Activated CD4-positive, alpha-beta T cell treated with anti-CD3 and anti-CD28 coated beads, Interleukin-2, Interleukin-4, amounts not matched to agents 100 ng/mL and 50 ng/mL, durations not matched to agents 16 hours and 8 hours (primary cell): ENCODE measurements at places on chromosomes 4 and X.

- DNase-seq = no peak
These were observed 562.2 kb upstream of the SLIT2 start for GRCh38 chr4:19689511-19689910.

- DNase-seq = no peak
These were observed 552 bp upstream of the AFF1 start for GRCh38 chr4:86934147-86934770.

- DNase-seq = no peak
These were observed 173.0 kb upstream of the HAND2 start for GRCh38 chr4:173703021-173703420.

- no peak for DNase-seq
These were observed 23.0 kb downstream of the SNX25 start for GRCh38 chr4:185232370-185232769.

GRCh38 chrX:133538148-133538547 lies 122.9 kb upstream of the GPC4 start:
- no peak for DNase-seq

GRCh38 chrX:34638116-34638515 lies 19.0 kb downstream of the TMEM47 start:
- peak; percentile 18 for DNase-seq

GRCh38 chrX:75625232-75625631 lies 102.4 kb upstream of the ZDHHC15 start:
- no peak for DNase-seq

GRCh38 chr4:101018836-101019235 lies 328.5 kb downstream of the PPP3CA start:
- peak; percentile 40 for DNase-seq

GRCh38 chrX:19334945-19335626 lies 8.6 kb upstream of the PDHA1 start:
- peak; percentile 70 for DNase-seq

GRCh38 chr4:1216869-1217294 lies 32.0 kb downstream of the CTBP1 start:
- peak; percentile 74 for DNase-seq

DNA sequence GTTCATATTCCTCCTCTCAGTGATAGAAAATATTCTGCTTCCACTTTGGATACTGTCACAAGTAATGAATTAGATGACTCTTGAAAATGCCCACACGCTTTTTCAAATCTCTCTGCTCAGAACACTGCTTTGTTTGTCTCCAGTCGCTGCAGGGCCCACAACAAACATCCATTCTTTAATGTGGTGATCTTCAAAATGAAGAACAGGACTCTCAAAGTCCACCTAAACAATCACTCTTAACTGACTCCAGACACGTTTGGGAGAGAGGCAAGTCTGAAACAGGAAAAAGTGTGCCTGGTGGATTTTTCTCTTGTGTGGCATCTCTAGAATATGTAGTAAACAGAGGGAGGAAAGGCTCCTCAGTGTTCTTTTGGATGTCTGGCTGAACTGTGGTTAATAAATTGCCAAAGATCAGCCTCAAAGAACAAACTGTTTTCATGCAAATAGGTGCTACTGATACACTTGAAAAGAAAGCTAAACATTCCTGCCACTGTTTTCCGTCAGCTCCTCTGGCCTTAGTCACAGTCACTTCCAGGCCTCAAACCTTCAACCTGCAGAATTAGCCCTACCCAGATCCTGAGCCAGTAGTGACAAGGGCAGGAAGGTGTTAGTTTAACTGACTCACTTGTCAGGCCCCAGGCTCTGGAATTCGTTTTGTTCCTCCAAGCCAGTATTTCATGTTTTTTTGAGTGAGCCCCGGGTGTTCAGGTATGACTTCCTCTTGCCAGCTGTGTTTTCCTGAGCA lies 259.6 kb upstream of the GPC4 start:
- no peak for DNase-seq

GRCh38 chrX:35800474-35800873 lies 2.3 kb downstream of the MAGEB16 start:
- no peak for DNase-seq

- no peak for DNase-seq
These were observed 22.7 kb upstream of the ASB5 start for GRCh38 chr4:176291748-176292147.

DNA sequence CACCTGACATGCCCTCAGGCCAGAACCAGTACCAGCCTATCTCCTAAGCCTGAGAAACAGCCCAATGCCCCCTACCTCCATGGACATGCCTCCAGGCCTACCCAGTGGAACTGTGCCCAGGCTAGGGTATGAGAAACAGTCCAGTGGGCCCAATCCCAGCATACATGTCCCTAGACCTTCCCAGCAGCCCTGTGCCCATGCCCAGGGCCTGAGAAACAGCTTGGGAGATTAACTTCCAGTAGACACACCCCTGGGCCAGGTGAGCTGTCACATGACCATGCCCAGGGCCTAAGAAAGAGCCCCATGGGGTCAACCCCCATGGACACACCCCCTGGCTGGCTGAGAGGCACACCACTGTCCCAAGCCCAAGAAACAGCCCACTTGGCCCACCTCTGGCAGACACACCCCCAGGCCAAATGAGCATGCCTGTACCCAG lies 78.8 kb downstream of the CBR4 start:
- no peak for DNase-seq

DNA sequence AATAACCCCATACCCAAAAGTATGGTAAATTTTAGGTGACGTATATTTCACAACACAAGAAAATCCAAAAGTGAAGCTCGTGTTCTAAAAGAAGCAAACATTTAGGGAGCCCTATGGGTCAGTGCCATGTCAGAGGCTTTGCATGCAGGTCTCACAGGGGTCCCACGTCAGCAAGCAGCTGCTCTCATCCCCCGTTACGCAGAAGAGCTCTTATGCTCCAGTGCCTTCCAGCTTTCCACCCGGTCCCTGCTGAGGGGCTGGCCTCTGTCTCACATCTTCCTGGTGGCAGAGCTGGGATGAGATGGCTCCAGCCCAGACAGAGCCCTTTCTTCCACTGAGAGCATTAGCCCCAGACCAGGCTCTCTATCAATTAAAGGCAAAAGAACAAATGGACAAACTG lies 82.0 kb downstream of the IRF2 start:
- no peak for DNase-seq

GRCh38 chr4:87399148-87399547 lies 8.2 kb upstream of the HSD17B11 start:
- no peak for DNase-seq
